ENCODE measurements at places on chromosomes 5 and 9.
A peak's percentile ranks its signal among the peaks of the same experiment; 100 is the strongest.

- H3K27ac ChIP-seq: no peak overlapping the region
- H3K4me3 ChIP-seq: no peak overlapping the region
- peaks cover 19% of the 10 kb centered on the region for H3K27me3 ChIP-seq
- no peaks in the 10 kb centered on the region for H3K36me3 ChIP-seq
- DNase-seq: peak; percentile 56
- H3K4me1 ChIP-seq: no peaks in the 10 kb centered on the region
These were observed 19.4 kb upstream of the LRRC14B start for GRCh38 chr5:171801-172331.

- no peak overlapping the region for H3K27ac ChIP-seq
- H3K36me3 ChIP-seq: no peaks in the 10 kb centered on the region
- no peaks in the 10 kb centered on the region for H3K4me1 ChIP-seq
- no peaks in the 10 kb centered on the region for H3K27me3 ChIP-seq
- H3K4me3 ChIP-seq: no peak overlapping the region
These were observed 166.4 kb downstream of the SLF1 start for GRCh38 chr5:94784536-94785505.

- H3K36me3 ChIP-seq: no peaks in the 10 kb centered on the region
- no peak for DNase-seq
- H3K27ac ChIP-seq: no peak overlapping the region
- no peaks in the 10 kb centered on the region for H3K27me3 ChIP-seq
- H3K4me3 ChIP-seq: no peak overlapping the region
These were observed 52.1 kb downstream of the MVB12B start for GRCh38 chr9:126378761-126379160.

DNA sequence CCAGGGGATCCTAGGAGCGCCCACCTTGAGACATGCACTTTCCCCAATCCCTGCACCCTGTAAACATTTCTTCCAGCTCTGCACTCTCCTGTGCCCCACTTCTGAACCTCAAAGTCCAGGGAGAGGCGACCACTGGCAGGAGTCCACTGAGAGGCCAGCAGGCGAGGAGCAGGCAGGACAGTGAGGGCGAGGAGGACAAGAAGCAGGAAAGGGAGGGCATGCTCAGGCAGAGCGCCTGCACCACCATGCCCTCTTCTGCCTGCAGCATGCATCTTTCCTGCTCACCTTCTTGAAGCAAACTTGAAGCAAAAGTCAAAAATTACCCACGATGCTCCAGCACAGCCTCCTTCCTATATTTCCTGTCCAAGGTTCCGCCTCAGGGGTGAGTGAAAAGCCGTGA, 10.1 kb downstream of the ARSB start:
- no peak overlapping the region for H3K4me3 ChIP-seq
- H3K27me3 ChIP-seq: no peaks in the 10 kb centered on the region
- H3K4me1 ChIP-seq: peaks cover 8% of the 10 kb centered on the region
- no peak overlapping the region for H3K27ac ChIP-seq
- DNase-seq: no peak
- H3K36me3 ChIP-seq: no peaks in the 10 kb centered on the region

GRCh38 chr5:148934895-148935400, 108.5 kb downstream of the ADRB2 start:
- H3K4me1 ChIP-seq: no peaks in the 10 kb centered on the region
- H3K27me3 ChIP-seq: no peaks in the 10 kb centered on the region
- no peak overlapping the region for H3K4me3 ChIP-seq
- no peaks in the 10 kb centered on the region for H3K36me3 ChIP-seq

DNA sequence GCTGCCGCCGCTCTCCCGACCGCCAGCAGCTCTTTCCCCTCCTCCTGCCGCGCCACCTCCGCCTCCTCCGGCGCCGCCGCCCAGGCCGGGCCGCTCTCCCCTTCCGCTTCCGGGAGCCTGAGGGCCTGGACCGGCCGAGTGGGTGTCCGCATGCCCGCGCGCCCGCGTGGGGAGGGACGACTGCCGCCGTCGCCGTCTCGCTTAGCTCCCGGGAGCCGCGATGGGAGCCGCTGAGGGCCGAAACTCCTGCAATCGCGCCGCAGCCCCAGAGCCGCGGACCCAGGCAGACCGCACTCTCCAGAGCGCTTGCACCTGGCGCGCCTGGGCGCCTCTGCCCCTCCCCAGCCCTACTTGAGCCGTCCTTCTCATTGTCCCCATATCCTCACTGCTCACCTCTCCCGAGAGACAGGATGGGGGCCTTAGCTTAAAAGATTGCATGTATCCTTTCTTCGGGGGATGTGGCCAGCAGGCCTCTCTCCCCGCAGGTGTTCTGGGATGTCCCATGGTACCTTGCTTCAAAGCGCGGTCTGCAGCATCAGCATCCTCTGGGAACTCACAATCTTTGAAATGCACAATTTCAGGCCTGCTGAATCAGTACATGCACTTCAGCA, at the start of gene ZDHHC21:
ZDHHC21 (minus strand) TSS at position 182 of the 611 bp plus-strand sequence. CDS start 19,092 bp downstream, outside the sequence.
- H3K27me3 ChIP-seq: no peaks in the 10 kb centered on the region
- H3K4me3 ChIP-seq: peak within 1 kb of the TSS; percentile 92
- peaks cover 12% of the 10 kb centered on the region for H3K36me3 ChIP-seq
- peaks cover 20% of the 10 kb centered on the region for H3K4me1 ChIP-seq
- peak within 1 kb of the TSS; percentile 71 for H3K27ac ChIP-seq

DNA sequence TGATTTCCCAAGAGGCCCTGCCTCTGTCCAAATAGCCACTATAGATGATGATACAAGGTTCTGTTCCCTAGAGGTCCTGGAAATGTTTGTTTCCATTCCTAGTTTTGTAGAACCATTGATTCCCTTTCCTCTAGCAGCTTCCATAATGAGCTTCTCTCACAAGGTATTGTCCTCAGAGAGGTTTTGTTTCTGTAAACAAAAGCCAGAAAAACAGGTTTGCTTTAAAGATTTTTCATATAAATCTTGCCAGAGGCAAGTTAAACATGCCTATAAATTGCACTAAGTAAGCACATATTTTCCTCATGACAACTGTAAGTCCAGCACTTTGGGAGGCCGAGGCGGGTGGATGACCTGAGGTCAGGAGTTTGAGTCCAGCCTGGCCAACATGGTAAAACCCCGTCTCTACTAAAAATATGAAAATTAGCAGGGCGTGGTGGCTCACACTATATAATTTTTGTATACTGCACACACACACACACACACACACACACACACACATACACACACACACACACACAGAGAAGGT, 1787.7 kb downstream of the EFNA5 start:
- H3K4me3 ChIP-seq: no peak overlapping the region
- H3K27me3 ChIP-seq: no peaks in the 10 kb centered on the region
- H3K36me3 ChIP-seq: no peaks in the 10 kb centered on the region
- H3K27ac ChIP-seq: no peak overlapping the region

DNA sequence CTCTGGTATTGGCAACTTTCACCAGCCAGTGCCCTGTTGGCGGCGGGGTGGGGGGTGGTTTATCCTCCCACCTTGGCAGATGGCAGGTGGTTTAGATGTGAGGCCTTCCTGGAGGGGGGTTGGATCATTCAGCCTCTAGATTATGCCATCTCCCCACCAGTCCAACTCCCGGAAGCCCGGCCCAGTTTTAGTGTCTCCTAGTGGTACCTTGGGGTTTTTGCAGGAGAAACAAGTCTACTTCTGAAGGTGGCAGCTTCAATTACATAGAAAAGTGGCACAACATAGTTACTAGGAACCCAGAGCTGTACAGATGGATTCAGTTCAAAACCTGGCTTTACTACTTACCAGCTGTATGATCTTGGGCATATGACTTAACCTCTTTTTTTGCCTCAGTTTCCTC, 11.3 kb downstream of the PRLR start:
- H3K4me3 ChIP-seq: no peak overlapping the region
- no peak for DNase-seq
- no peaks in the 10 kb centered on the region for H3K27me3 ChIP-seq
- H3K27ac ChIP-seq: no peak overlapping the region
- H3K36me3 ChIP-seq: no peaks in the 10 kb centered on the region

GRCh38 chr9:137107312-137107921, 7.1 kb downstream of the DPP7 start:
- no peak overlapping the region for H3K4me3 ChIP-seq
- peaks cover 5% of the 10 kb centered on the region for H3K27me3 ChIP-seq
- no peak overlapping the region for H3K27ac ChIP-seq
- H3K4me1 ChIP-seq: no peaks in the 10 kb centered on the region
- DNase-seq: no peak

DNA sequence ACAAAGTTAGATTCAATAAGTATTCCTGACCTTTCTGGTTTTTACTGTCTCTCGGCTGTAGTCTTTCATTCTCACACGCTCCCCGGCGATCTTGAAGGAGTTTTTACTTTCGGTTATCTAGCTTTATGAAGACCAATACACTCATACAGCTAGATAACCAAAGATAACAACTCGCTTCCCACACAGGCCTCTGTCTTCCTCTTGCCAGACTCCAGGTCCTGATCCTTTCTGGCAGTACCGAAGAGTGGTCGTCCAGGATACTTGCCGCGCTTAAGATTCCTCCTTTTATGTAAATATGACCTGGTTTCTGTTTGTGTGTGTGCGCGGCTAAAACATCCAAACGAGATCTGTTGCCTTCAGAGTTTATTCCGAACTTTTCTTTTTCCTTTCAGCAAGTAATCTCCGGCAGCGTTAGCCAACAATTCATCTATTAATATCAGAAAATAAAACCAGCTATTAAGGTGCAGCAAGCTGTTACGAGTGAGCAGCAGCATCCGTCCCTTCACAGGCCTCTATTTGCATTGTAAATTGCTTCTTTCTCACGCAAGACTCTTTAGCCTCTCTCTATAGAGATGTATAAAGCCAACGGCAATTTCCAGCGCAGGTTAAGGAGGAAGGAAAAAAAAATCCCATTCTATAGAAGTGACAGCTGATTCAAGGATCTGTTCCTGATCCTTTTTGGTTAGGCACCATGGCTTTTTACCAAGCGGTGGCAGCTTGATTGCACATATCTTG, 216.1 kb downstream of the MEF2C start:
- DNase-seq: no peak
- no peaks in the 10 kb centered on the region for H3K4me1 ChIP-seq
- H3K4me3 ChIP-seq: peak overlapping the region; percentile 33
- no peak overlapping the region for H3K27ac ChIP-seq

DNA sequence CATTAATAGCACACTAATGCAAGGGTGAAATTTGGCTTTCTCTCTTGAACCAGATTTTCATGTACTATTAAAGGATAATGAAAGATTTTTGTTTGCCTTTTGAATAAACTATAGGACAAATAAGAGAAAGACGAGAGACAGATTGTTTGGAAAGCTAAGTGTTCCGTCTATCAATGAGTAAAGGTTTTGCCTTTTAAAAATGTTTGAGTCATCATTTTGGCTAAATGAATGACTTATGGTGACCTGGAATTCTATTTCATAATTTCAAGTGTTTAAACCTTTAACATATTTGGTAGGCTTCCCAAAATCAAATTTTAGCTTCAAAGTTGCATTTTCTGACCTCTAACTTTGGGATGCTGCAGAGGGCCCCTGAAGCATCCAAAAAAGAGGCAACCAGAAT, 145.2 kb downstream of the SLC25A46 start:
- H3K4me1 ChIP-seq: peaks cover 8% of the 10 kb centered on the region
- no peaks in the 10 kb centered on the region for H3K36me3 ChIP-seq
- H3K4me3 ChIP-seq: no peak overlapping the region

GRCh38 chr5:43533646-43534045, 18.7 kb upstream of the C5orf34 start:
- DNase-seq: no peak
- H3K36me3 ChIP-seq: peaks cover 94% of the 10 kb centered on the region
- no peak overlapping the region for H3K4me3 ChIP-seq
- H3K27ac ChIP-seq: no peak overlapping the region
- H3K27me3 ChIP-seq: no peaks in the 10 kb centered on the region

GRCh38 chr9:118630931-118631595, 738.2 kb downstream of the BRINP1 start:
- no peaks in the 10 kb centered on the region for H3K27me3 ChIP-seq
- H3K27ac ChIP-seq: no peak overlapping the region
- H3K4me3 ChIP-seq: no peak overlapping the region
- no peaks in the 10 kb centered on the region for H3K36me3 ChIP-seq
- DNase-seq: no peak
- H3K4me1 ChIP-seq: no peaks in the 10 kb centered on the region

- no peaks in the 10 kb centered on the region for H3K4me1 ChIP-seq
- no peak overlapping the region for H3K4me3 ChIP-seq
- no peak overlapping the region for H3K27ac ChIP-seq
- no peaks in the 10 kb centered on the region for H3K27me3 ChIP-seq
- H3K36me3 ChIP-seq: no peaks in the 10 kb centered on the region
These were observed 112.3 kb upstream of the ADAMTSL1 start for GRCh38 chr9:18361646-18362045.

- no peak for DNase-seq
- H3K27me3 ChIP-seq: no peaks in the 10 kb centered on the region
- H3K27ac ChIP-seq: no peak overlapping the region
- no peaks in the 10 kb centered on the region for H3K4me1 ChIP-seq
- no peaks in the 10 kb centered on the region for H3K36me3 ChIP-seq
These were observed 242.9 kb downstream of the MCTP1 start for GRCh38 chr5:95042037-95042436.

DNA sequence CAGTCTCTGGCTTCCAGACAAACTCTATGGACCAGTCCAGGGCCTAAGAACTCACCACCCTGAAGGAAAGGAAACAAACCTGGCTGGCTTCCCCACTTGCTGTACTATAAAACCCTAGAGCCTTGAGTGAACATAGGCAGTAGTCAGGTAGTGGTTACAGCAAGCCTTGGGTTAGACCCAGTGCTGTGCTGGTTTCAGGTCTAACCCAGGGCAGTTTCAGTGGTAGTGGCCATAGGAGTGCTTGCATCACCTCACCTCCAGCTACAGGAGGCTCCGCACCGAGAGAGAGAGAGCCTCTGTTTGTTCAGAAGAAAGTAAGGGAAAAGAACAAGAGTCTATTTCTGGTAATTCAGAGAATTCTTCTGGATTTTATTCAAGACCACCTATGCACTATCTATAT, 714.1 kb upstream of the CDH10 start:
- no peaks in the 10 kb centered on the region for H3K36me3 ChIP-seq
- H3K27me3 ChIP-seq: no peaks in the 10 kb centered on the region
- H3K27ac ChIP-seq: no peak overlapping the region
- no peaks in the 10 kb centered on the region for H3K4me1 ChIP-seq
- H3K4me3 ChIP-seq: no peak overlapping the region

DNA sequence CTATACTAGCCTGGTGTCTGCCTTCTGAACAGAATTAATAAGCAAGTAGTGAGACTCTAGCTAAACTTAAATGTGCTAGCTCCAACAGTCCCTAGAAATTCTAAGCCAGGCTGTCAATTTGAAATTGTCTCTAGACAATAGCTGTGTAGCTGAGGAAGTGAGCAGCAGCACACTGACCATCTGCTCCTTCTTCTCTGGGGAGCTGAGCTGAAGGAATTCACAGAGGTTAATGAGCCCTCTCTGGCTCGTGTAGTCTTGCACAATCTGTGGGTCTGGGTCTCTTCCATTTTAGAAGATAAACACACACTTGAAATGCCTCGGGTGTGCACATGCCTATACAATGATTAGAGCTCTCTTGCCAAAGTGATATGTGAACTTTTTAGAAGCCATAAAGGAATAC, 63.5 kb upstream of the BARX1 start:
- peak overlapping the region; percentile 23 for H3K27ac ChIP-seq
- no peak for DNase-seq
- no peaks in the 10 kb centered on the region for H3K36me3 ChIP-seq
- H3K4me3 ChIP-seq: no peak overlapping the region
- peaks cover 12% of the 10 kb centered on the region for H3K4me1 ChIP-seq
